ENCODE measurements at places on chromosomes 2 and 18.
A peak's percentile ranks its signal among the peaks of the same experiment; 100 is the strongest.

GRCh38 chr2:112835061-112835501 lies 1.5 kb downstream of the IL1B start:
- DNase-seq: no peak

GRCh38 chr18:3605954-3606443 lies 156.0 kb downstream of the TGIF1 start:
- DNase-seq: no peak

GRCh38 chr2:236544362-236544761 lies 25.3 kb upstream of the ACKR3 start:
- DNase-seq: no peak

DNA sequence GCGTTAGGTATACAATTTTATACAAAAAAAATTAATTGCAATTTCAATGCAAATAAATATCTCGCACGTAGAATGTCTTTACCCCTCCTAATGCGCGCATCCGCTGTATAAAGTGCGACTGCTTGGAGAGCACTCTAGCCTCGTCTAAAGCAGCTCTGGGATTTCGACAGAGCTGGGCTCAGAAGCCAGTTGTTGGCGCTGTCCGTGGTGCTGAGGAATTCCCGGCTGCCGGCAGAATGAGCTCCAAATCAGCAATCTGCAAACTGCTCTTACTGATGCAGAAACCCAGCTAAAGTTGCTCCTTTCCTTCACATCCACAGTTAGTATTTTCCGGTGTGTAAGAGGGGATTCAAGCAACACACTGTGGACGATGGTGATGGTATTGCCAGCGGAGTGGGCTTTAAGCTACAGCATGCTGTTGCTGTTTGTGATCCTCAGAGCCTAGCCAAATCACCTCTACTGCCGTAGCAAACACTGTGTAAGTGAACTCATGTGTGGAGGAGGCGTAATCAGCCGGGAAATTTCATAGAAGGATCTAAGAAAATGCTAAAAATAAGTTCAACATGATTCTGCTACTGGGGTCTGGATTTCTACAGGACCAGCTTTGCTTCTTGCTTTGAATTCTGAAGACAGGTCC lies at the start of gene VWC2L:
VWC2L (plus strand) TSS at position 137 of the 637 bp plus-strand sequence. CDS start 3,140 bp downstream, outside the sequence.
- DNase-seq: peak; percentile 33

DNA sequence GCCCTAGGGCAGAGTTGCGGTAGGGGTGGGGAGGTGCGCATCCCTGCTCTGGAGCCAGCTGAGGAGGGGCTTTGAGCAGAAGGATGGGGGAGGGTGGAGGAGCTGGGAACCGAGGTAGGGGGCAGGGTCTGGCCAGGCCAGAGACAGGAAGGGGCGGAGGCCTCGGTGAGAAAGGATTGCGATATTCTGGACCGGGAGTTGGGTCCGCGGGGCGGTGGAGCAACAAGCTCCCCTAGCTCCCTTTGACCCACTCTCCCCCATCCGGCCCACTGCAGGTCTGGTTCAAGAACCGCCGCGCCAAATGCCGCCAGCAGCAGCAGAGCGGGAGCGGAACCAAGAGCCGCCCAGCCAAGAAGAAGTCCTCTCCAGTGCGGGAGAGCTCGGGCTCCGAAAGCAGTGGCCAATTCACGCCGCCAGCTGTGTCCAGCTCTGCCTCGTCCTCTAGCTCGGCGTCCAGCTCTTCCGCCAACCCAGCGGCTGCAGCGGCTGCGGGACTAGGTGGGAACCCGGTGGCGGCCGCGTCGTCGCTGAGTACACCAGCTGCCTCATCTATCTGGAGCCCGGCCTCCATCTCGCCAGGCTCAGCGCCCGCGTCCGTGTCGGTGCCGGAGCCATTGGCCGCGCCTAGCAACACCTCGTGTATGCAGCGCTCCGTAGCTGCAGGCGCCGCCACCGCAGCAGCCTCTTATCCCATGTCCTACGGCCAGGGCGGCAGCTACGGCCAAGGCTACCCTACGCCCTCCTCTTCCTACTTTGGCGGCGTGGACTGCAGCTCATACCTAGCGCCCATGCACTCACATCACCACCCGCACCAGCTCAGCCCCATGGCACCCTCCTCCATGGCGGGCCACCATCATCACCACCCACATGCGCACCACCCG lies 4.8 kb downstream of the OTX1 start:
- DNase-seq: peak; percentile 26

DNA sequence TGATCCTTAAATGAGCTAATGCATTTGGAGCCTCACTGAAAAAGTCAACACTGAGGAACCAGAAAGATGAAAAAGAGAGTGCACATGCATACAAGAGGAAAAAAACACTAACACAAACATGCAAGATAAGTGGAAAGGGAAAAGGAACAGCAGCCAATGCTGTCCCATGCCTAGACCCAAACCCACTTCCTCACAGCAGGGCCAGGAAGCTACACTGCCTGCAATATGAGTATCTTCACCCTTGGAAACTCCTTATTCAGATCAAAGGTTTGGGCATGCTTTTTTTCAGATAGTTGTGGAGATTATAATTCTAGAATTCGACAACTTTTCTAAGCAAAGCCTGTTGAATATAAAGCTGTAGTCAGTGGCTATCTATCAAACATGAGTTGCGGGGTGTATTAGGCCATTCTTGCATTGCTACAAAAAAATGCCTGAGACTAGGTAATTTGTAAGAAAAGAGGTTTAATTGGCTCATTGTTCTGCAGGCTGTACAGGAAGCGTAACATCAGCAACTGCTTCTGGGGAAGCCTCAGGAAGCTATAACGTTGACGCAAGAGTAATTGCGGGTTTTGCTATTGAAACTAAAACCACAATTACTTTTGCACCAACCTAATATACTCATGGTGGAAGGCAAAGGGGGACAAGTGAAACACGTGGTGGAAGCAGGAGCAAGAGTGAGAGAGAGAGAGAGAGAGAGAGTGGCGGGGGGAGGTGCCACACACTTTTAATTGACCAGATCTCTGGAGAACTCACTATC lies 138.2 kb downstream of the MBD2 start:
- no peak for DNase-seq

- no peak for DNase-seq
Observed at GRCh38 chr2:59171019-59171418, 929.9 kb upstream of the FANCL start.

GRCh38 chr2:102106133-102106556 lies 36.4 kb upstream of the IL1R1 start:
- peak; percentile 40 for DNase-seq

DNA sequence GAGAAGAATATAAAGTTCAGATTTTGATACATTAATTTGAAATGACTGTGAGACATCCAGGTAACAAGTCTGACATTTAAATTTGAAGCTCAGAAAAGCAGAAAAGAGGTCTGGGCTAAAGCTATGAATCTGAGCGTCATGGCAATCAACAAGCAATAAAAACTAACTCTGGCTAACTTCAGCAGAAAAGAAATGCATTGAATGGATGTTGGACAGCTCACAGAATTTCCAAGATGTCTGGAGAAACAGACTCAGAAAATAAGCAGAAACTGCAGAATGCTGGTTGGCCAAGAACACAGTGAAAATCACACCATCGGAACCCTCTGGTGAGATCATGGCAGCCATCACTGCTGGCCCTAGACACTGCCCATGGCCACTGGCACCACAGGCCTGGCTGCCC lies 366.6 kb downstream of the METTL4 start:
- no peak for DNase-seq

Measured in mucosa of descending colon (tissue), 3 donors.